ENCODE measurements at places on chromosomes 11 and 22. TPM values are rescaled to one million over a fixed set of nuclear protein-coding genes. Genes with fewer than 3 reads are reported as not detected.

DNA sequence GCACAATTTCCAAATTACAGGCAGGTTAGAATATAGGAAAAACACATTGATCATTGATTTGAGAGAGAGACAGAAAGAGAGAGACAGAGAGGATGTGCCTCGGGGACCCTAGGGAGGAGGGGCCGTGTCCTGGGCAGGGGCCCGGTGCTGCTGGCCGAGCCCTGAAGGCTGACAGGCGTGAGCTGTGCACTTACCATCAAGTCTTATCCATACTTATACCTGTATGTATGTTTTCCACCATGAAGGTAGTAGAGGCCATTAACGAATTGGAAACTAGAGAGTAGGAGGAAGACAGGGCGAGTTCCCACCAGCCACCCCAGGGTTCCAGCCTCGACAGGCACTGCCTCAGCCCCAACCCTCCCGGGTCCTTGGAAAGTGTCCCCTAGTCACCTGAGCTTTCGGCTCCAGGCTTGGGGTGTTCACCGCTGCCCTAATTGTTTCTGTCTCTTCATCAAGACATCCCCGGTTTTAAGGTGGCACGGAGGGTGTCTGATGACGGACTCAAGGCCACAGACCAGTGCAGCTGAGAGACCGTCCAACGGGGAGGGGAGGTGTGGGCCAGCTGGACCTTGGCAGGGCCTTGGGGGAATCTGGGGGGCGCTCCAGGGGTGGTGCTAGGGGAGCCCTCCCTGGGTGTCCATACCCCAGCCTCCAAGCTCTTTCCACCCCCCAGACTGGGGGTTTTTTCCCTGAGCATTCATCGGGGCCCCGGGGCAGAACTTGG, 431.3 kb downstream of the TBC1D22A start:
- DNase-seq: no peak

GRCh38 chr11:107928046-107928766, at the start of gene RAB39A:
Gene RAB39A, plus strand, starts transcription at chr11:107928448. Its CDS starts 121 bp downstream, at chr11:107928569.
- DNase-seq: peak; percentile 81

GRCh38 chr11:99238401-99238800, 217.7 kb downstream of the CNTN5 start:
- no peak for DNase-seq

DNA sequence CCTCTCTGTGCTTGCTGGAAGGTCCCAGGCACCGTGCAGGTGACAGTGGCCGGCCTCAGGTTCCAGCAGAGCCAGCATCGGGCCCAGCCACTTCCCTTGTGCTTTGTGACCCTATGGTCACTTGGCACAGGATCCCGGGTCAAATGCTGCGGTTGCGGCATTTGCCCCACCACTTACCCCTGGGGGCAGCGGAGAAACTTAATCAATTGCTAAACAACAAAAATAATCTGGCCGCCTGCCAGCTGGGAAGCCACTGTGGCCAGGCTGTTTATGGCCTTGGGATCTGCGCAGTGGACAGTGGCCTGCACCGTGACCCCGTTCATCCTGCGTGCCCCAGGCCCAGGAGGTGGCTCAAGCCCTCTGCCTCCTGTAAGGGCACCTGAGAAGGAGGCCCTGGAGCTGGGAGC, 65.0 kb downstream of the LRP5 start:
- DNase-seq: peak; percentile 32

GRCh38 chr11:44268614-44269080, 41.3 kb downstream of the ALX4 start:
- no peak for DNase-seq

FJX1 gene
- total RNA-seq: 25.2 TPM

- DNase-seq: no peak
These were observed 144.7 kb downstream of the TTC17 start for GRCh38 chr11:43503417-43503816.

DNA sequence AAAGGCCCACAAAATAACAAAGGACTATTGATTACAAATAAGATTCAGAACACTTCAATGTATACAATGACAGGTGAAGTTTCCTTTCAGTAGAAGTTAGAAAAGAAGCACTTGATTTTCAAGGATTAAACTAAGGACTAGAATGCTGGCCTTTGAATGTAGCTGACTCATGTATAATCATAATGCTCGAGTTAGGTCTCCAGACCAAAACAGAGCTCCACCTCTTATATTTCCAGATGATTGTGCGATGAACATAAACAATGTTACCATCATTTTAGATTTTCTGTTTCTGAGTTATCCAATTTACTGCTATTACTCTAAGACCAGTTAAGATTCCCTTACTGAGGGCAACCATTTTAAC, 40.4 kb upstream of the RAPSN start:
- no peak for DNase-seq

TMEM191C gene
- 0.13 TPM for total RNA-seq

KRTAP5-11 gene
- total RNA-seq: not detected

MS4A14 gene
- total RNA-seq: not detected

DNA sequence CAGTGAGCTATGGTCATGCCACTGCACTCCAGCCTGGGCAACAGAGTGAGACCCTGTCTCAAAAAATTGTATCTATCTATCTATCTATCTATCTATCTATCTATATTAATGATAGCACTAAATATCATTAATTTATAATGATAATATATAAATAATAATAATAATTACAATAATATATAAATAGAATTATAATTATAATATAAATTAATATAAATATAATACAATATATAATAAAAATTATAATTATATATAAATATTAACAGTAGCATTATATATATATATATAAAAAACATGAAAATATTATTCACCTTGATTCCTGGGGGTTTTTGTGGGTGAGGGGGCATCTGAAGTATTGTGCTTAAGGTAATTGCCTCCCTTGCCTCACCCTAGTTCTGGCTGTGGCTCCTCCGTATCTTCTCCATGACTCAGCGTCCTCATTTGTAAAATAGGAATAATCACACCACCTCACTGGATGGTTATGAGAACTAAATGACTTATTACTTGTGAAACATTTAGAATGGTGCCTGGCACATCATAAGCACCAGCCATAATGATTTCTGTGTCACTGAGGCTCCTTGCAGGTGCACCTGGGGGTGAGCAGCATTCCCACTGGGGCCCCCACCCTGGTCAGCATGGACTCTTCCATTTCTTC, 18.8 kb downstream of the RASD2 start:
- DNase-seq: no peak

DNA sequence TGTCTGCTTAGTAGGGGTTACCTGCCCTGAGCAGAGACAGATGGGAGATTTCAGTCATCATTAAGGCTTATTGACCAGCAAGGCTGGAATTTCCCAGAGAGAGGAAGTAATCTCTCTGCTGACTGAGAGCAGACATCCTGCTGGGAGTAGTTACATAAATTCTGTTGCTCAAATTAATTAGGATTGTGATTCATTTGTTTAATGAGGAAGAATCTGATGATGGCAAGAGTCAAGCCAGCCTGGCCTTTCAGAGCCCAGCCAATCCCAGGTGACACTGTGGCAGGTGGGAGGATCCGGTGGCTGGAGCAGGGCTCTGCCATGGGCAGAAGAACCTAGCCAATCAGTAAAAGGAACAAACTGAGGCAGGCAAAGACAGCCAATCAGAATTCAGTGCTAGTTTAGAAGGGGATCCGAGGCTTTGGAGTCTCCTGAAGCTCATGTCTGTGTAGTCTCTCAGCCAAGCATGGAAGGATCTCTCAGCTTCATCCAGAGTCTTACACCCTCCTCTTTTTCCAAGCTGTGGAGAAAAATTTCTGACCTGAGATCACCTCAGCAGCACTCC, 61.2 kb upstream of the CHST1 start:
- DNase-seq: no peak
